ENCODE measurements at places on chromosomes 6 and 20.

DNA sequence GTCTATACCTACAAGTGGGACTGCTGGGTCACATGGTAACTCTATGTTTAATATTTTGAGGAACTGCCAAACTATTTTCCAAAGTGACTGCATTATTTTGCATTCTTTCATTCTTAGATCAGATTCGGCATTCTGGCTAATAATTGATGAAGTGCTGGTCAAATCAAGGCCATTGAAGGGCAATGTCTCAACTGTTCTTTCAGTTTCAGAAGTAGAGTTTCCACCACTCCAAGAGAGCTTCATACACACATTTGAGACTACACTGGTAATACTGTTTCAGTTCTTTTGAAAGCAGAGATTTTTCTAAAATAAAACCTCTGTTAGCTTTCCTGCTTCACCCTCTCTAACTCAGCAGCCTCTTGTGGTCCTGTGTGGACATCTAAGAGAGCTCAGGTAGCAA is 154.5 kb downstream of the CFAP61 start:
- no peak for DNase-seq

- DNase-seq: no peak
These were observed 1.6 kb upstream of the SLC35B3 start for GRCh38 chr6:8436966-8437365.

DNA sequence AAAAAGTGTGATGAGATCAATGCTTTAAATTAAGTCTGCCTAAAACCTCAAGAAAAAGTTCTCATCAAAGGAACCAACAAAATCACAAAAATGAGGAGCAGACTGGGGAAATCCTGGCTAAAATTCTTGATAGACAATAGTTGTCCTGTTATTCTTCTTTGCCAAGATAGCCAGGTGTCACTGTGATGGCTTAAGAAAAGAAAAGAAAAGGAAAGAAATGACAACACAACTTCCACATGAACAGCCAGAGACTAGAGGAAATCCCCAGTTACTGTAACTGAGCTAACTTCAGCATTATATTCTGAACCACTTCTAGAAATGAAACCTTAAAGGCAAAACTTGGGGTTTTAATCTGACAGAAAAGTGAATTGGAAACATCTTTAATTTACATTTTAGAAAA is 129.6 kb downstream of the CD24 start:
- DNase-seq: no peak

DNA sequence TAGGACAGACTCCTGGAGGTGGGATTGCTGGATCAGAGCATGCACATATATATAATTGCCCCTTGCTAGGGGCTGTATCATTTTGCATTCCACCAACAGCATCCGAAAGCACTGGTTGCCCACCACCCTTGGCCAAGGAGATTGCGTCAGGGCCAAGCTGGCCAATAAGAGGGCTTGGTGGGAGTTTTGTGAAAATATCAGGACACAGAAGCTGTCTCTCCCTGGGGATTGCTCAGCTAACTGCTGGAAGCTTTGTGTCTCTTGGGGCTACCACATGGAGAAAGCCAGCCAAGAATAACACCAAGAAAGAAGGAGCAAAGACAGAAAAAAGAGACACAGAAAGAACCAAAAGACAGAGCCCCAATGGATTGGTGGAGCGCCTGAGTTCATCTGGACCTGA is 90.6 kb upstream of the RALGAPA2 start:
- no peak for DNase-seq

- no peak for DNase-seq
These were observed 1257.2 kb upstream of the EYS start for GRCh38 chr6:66964216-66964615.

DNA sequence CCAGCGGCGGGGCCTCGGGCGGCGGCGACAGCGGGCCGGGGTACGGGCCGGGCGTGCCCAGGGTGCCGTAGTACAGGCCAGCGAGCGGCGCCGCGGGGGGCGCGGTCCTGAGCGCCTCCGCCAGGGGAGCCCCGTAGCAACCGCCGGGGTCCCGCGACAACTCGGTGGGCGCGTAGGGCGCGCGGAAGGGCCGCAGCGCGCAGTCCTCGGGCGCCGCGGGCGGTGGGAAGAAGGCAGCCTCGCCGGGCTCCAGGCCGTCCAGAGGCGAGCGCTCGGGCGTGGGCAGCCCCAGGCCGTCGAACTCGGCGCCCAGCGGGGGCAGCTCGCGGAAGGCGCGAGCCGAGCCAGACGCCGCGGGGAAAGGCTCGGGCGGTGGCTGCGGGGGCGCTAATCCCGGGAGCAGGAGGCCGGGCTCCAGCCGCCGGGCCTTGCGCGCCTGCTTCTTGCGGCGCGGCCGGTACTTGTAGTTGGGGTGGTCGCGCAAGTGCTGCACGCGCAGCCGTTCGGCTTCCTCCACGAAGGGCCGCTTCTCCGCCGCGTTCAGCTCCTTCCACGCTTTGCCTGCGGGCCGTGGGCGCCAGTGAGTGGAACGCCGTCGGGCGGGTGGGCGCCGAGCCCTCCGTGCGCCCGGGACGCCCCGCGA is 916 bp downstream of the SOX18 start:
- DNase-seq: no peak

GRCh38 chr6:35023091-35024000 is 117.8 kb downstream of the TCP11 start:
- no peak for DNase-seq

DNA sequence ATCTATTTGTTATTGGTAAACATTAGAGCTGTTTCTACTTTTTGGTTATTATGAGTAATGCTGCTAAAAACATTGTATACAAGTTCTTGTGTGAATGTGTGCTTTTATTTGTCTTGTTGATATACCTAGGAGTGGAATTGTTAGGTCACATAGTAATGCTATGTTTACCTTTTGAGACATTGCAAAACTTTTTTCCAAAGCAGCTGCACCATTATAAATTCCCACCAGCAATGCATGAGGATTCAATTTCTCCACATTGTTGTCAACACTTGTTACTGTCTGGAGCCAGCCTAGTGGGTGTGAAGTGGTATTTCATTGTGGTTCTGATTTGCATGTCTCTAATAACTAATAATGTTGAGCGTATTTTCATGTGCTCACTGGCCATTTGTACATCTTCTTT is 145.9 kb downstream of the CCDC170 start:
- no peak for DNase-seq

- no peak for DNase-seq
These were observed 58.8 kb downstream of the REV3L start for GRCh38 chr6:111423960-111424846.

DNA sequence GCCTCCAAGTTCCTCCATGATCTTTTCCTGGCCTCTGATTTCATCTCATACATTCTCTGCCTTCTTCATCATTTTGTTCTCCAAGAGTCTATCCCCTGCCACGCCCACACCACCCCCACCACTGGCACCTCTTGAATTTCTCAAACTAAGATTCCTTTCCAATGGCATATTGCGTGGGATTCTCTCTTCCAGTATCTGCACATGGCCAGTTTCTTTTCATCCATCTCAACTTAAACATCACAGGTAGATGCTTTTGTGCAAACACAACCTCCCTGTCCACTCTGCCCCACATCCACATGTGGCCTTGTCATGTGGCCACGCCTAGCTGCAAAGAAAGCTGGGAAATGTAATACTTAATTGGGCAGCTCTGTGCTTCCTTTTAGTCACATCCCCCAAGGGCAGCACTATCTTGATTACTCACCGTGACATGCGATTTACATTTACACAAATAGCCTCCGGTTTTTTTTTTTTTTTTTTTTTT is 33.4 kb upstream of the ZMYND8 start:
- no peak for DNase-seq

All from urinary bladder (tissue), 4 donors.